ENCODE measurements at places on chromosomes 11 and 22.

- DNase-seq = no peak
Measured at GRCh38 chr11:924406-925157, 1.1 kb upstream of the AP2A2 start.

- DNase-seq = no peak
Measured at GRCh38 chr22:23206915-23207314, 26.6 kb downstream of the BCR start.

- no peak for DNase-seq
Measured at GRCh38 chr11:125552927-125553326, 16.4 kb upstream of the EI24 start.

DNA sequence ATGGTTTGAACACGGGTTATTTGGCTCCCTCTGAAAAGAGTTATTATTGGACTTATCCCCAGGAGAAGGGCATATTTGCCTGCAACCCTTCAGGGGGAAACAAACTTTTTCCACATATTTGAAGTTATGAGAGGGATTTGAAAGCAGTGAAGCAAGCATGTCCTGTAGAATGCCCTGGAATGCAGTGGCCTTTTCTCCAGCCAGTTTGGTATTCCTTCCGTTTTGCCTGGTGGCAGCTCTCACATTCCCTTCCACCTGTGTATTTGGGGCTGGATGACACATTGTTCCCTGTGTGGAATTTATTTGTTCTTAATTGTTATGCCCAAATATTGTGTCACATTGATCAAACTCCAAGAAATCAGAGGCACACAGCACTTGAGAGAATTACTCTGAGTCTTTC lies 59.0 kb downstream of the OSBP2 start:
- DNase-seq = no peak

DNA sequence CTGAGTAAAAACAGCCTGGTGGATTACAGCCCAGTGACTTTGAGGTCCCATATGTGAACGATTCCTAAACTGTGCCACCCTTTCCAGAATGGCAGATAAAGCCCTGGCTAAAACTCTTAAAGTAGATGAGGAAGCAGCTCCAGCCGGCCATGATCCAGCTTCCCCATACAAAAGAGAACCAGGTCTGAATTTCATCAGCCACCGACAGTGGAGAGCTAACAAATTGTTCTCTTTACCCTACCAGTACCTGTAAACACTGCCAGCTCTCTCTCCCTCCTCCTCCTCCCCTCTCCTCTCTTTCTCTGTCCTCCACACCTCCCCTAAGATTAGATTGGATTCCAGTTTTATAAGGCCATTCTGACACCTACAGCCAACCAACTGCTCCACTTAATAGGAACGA lies 176.9 kb downstream of the DSCAML1 start:
- peak; percentile 36 for DNase-seq

GRCh38 chr11:32018672-32019071 lies 72.2 kb upstream of the RCN1 start:
- DNase-seq = no peak

- no peak for DNase-seq
Measured at GRCh38 chr22:19873138-19873959, 18.7 kb upstream of the GNB1L start.

DNA sequence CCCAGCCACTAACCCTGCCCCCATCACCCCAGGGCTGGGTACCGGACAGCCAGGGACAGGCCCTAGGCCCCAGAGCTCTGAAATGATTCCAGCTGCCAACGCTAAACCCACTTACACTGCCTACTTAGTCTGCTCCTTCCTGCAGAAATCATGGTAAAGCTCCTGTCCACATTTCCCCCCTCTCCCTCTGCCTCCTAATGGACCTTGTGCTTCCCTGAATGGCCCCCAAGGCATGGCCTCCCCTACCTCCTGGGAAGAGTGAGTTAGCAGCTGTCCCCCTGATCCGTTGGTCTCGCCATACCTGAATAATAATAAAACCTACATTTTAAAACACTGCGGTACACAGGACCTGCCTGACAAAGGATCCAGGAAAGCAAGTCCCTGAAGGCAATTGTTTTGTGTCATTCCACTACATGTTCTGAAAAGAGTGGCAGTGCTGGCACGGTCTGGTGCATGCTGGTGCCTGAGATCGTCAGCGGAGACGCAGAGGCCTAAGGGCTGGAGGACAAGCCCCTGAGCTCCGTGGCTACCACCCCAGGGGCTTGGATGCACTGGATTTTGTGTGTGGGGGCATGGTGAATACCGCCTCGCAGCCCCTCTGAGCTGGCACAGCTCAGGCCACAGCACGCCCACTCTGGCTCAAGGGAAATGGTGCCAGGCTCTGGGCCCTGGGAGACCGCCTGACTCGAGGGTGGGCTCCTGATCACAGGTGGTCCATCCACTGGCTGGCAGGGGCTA lies 186.3 kb downstream of the CTTN start:
- no peak for DNase-seq

DNA sequence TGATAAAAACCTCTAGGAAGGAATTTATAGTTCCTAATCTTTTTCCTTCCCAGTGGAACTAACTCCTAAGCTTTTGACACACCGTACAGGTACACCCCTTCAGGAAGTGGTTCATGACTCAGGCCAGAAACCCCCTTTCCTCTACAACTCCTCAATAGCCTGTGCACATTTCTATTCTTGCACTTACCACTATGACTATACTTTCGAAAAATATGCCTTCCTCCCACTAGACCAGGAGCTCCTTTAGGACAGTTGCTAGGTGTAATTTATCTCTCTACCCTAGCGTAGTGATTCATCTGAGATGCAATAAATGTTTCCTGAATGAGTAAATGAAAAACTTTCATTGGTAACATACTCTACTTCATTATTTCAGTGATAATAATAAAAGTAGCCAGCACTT lies 14.5 kb downstream of the MAP6 start:
- no peak for DNase-seq

DNA sequence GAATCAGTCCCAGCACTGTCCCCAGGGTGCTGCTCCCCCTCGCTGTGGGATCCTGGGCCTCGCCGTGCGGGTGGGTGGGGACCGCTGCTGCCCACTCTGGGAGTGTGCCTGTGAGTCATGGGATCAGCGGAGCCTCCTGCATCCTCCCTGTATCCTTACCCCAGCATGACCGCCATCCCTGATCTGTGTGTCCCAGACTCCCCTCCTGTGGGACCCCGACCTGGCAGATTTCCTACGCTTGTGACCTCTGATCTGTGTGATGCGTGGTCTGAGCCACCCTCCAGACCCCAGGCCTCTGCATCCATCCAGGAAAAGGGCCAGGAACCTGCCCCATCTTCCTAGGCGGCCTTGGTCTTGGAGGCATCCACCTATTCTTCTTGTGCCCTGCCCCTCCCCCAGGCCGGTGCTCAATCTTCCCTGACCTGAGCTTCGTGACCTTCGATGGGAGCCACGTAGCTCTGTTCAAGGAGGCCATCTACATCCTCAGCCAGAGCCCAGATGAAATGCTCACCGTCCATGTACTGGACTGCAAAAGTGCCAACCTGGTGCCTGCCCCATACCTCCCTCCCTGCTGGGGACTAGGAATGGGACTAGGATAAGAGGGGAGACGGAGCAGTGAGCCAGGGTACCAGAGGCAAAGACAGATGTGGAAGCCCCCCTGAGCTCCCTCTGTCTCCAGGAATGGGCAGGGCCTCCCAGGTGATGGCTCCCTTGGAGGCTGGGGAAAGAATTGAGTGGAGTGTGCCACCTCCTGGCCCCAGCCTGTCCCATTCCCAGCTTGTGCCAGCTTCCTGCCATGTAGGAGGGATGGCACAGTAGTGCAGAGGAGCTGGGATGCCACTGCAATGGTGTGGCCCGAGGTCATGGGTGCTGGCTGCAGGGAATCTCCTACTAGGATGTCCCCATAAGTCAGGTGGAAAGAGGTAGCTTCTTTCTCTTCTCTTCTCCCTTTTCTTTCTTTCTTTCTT lies 65.4 kb downstream of the OTOG start:
- DNase-seq = no peak

- no peak for DNase-seq
Measured at GRCh38 chr11:64007629-64008282, 21.5 kb downstream of the OTUB1 start.

- no peak for DNase-seq
Measured at GRCh38 chr22:48365386-48365785, 1462.3 kb downstream of the BRD1 start.

- DNase-seq = no peak
Measured at GRCh38 chr22:41290262-41291221, 4.6 kb upstream of the RANGAP1 start.

GRCh38 chr11:62264004-62264403 lies 6.0 kb upstream of the SCGB2A2 start:
- DNase-seq = no peak

GRCh38 chr22:30685178-30685577 lies 9.5 kb upstream of the OSBP2 start:
- no peak for DNase-seq
